ENCODE measurements at places on chromosomes 11 and 22. TPM values are rescaled to one million over a fixed set of nuclear protein-coding genes. Genes with fewer than 3 reads are reported as not detected.

SLC35F2 gene
- total RNA-seq, result 53.4 TPM

GRCh38 chr11:113831314-113831713 lies 44.1 kb downstream of the USP28 start:
- no peak for DNase-seq

GRCh38 chr11:125319649-125320048 lies 155.1 kb downstream of the PKNOX2 start:
- DNase-seq, result no peak

GLYATL1 gene
- not detected for total RNA-seq

DNA sequence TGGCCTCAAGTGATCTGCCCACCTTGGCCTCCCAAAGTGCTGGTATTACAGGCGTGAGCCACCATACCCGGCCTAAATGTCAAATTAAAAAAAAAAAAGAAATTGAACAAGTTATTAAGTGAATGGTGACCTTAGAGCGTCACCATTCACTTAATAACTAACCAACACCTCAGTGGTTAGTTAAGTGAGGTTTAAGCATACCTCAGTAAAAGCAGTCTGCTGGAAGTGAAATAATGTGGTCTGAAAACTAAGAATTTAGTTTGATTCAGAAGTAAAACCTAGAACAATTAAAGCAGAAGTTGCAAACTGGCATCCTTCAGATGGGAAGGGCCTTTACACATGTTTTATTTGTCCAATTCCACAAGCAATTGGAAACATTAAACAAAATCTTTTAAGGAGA lies 71.5 kb downstream of the FCHSD2 start:
- no peak for DNase-seq

- no peak for DNase-seq
Observed at GRCh38 chr11:66880496-66881450, 23.9 kb downstream of the LRFN4 start.

DNA sequence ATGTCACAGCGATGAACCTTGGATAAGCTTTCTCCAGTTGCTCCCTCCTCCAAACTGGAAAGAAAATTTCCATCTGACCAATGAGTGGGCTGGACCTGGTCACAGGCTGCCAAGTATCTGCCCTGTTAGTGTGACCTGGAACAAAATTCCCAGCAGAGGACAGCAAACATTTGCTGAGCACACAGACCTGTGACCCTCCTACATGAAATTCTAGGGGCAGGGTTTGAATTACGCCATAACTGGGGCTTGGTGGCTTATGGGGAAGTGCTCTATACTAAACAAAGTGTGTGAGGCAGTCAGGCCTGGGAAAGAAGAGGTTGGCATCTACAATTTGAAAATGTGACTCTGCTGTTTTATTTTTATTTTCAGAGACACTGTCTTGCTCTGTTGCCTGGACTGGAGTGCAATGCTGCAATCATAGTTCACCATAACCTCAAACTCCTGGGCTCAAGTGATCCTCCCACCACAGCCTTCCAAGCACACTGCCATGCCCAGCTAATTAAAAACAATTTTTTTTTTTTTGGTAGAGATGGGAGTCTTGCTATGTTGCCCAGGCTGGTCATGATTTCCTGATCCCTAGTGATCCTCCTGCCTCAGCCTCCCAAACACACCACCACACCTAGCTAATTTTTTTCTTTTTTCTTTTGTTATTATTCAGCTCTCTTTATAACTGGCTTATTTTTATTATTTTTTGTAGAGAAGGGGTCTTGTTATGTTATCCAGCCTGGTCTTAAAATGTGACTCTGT lies 13.6 kb upstream of the XBP1 start:
- no peak for DNase-seq

DNA sequence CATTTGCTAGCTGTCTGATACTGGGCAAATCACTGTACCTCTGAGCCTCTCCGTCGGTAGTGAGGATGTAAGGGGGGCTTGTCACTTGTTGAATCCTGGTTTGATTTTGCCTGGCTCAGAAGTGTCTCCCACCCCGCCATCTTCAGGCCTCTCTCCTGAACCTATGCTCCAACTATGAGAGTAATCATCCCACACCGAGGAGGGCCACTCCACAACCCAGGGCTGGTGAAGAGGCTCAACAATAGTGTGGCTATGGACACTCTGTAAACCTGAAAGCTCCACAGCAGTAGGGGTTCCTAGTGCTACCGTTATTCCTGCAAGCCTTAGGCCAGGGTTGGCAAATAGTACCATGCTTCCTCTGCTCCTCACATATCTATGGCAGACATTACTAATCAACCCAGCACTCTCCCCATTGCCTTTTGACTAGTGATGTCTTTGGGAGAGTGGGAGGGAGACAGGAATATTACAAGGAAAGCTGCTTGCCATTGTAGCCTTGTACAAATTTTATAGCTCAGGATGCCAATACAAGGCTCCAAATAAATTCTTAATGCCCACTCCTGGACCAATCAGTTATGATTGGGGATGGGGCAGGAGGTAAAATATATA lies 134.0 kb upstream of the TEAD1 start:
- no peak for DNase-seq

APOL5 gene
- not detected for total RNA-seq

GRCh38 chr11:114109206-114110090 lies 49.9 kb downstream of the ZBTB16 start:
- DNase-seq, result no peak

GRCh38 chr11:1203505-1204271 lies 19.2 kb upstream of the MUC5B start:
- peak; percentile 5 for DNase-seq

MUC6 gene
- total RNA-seq, result not detected

Measured in K562 (cell line).